ENCODE measurements at places on chromosomes 13 and 19. TPM values are rescaled to one million over a fixed set of nuclear protein-coding genes. Genes with fewer than 3 reads are reported as not detected.

DNA sequence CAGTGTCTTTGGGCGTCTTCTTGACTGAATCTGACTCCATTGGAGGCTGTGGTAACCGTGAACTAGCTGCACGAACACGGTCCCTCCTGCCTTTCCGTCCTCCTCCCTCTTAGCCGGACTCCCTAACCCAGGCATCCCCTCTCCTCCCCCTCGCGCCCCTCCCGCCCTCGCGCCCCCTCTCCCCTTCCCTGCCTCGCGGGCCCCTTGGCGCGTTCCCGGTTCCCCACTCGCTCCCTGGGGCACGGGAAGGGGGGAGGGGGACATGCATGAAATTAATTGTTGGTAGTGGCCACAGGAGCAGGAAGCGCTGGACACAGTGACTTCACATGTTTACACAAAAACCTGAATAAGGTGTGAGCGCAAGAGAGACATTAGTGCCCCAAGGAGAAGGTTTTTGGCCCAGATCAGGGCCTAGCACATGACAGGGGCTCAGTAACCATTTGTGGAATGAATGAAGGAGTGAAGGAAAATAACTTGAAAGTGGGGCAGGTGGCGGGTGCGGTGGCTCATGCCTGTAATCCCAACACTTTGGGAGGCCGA, 279 bp downstream of the DMRTC2 start:
- H3K27me3 ChIP-seq: no peaks in the 10 kb centered on the region
- no peak for DNase-seq
- no peak overlapping the region for H3K4me3 ChIP-seq
- no peaks in the 10 kb centered on the region for H3K36me3 ChIP-seq

DNA sequence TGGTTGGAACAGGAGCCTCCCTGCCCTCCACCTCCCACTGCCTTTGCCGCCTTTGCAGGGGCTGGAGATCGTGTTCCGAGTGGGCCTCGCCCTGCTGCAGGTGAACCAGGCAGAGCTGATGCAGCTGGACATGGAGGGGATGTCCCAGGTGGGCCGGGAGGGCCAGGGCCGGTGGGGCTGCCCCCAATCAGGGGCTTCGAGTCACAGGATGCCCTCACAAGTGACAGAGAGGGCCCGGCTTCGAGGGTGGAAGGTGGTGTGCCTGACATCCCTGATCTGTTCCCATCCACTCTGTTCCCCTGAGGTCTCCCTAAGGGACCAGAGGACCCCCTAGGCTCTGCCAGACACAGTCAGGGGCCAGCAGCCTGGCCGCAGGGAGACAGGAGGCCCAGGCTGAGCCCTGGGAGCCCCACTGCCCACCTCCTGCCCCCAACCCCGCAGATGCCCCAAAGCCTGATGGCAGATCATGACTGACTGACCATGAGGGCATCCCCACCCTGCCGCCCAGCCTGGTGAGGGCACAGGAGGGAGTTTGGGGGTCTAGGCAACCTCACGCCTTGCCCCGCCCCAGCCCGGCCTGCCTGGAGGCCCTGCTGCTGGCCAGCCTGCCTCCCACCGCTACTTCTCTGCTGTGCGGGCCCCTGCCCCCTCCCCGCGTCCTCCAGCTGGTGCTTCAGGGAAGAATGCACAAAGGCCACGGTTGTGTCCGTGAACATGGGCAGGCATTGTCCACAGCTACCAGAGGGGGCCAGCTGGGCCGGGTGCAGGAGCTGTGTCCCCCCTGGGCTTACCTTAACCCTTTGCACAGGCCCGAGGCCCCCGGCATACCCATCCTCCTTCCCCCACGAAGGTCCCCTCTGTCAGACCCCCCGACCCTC, 21.8 kb downstream of the EVI5L start:
- no peak overlapping the region for H3K4me3 ChIP-seq
- H3K36me3 ChIP-seq: no peaks in the 10 kb centered on the region
- DNase-seq: no peak
- H3K27me3 ChIP-seq: no peaks in the 10 kb centered on the region

GRCh38 chr19:3698974-3699740, 1.1 kb downstream of the PIP5K1C start:
- peaks cover 9% of the 10 kb centered on the region for H3K4me1 ChIP-seq
- DNase-seq: no peak
- H3K27me3 ChIP-seq: no peaks in the 10 kb centered on the region
- peak overlapping the region; percentile 60 for H3K4me3 ChIP-seq

SHFL gene
- total RNA-seq: 41.5 TPM

DNA sequence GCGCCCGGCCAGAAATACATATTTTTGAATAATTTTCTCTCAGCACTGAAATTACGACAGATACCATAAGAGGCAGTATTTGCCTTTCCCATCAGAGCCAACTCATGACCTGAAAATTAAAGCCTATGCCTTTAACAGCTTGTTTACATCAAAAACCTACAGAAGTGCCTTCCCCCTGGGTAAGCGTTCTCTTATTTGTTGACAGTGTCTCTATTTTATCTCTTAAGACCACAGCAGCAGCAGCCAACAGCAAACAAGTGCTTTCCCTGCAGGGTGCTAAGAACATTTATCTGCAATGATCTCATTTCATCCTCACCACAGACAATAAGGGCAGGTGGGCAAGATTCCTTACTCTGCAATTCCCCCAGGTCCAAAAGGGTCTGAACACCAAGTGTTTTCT, 6.0 kb downstream of the AKAP8L start:
- H3K4me3 ChIP-seq: no peak overlapping the region
- DNase-seq: no peak
- no peaks in the 10 kb centered on the region for H3K27me3 ChIP-seq
- no peak overlapping the region for H3K27ac ChIP-seq
- peaks cover 43% of the 10 kb centered on the region for H3K4me1 ChIP-seq

- H3K27me3 ChIP-seq: no peaks in the 10 kb centered on the region
- no peaks in the 10 kb centered on the region for H3K36me3 ChIP-seq
- DNase-seq: no peak
- H3K4me3 ChIP-seq: no peak overlapping the region
These were observed 2086.2 kb downstream of the PCDH9 start for GRCh38 chr13:65143920-65144319.

DNA sequence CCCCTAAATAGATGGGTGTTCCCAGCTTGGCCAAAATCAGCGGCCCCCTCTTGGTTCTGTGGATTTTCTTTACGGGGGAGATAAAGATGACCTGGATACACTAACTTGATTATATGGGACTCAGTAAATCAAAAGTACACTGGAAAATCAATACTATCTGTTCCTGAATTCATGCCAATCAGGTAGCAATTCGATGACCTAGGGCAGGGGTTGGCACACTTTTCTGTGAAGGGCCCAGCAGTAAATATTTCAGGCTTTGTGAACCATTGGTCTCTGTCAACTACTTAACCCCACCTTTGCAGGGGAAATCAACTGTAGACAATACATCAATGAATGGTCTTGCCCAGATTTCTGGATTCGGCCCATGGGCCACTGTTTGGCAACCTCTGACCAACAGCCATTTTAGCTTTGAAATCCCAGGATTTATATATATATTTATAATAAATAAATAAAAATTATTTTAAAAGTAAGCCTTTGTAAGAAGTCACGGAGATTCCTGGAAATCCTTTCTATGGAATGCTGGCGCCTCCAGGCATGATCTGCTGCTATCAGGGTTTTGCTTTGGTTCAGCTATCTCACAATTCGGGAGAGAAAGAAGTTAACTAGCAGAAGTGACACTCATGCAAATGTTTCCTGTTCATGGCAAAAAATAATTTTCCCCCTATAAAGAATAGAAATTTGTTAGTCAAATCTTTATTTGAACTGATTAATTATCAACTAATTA, 32.8 kb downstream of the SLC15A1 start:
- DNase-seq: no peak
- no peak overlapping the region for H3K4me3 ChIP-seq

FUT6 gene
- not detected for total RNA-seq

RAB3A gene
- 2.9 TPM for total RNA-seq

GRCh38 chr13:111407381-111408131, 87.1 kb downstream of the TEX29 start:
- no peaks in the 10 kb centered on the region for H3K4me1 ChIP-seq
- no peak overlapping the region for H3K27ac ChIP-seq
- DNase-seq: no peak
- no peaks in the 10 kb centered on the region for H3K36me3 ChIP-seq
- no peak overlapping the region for H3K4me3 ChIP-seq

GRCh38 chr13:47829690-47830089, 171.4 kb downstream of the SUCLA2 start:
- H3K4me1 ChIP-seq: no peaks in the 10 kb centered on the region
- H3K4me3 ChIP-seq: no peak overlapping the region
- no peaks in the 10 kb centered on the region for H3K27me3 ChIP-seq
- no peaks in the 10 kb centered on the region for H3K36me3 ChIP-seq

LDLR gene
- total RNA-seq: 27.7 TPM

- no peaks in the 10 kb centered on the region for H3K36me3 ChIP-seq
- H3K27ac ChIP-seq: no peak overlapping the region
- no peak overlapping the region for H3K4me3 ChIP-seq
- DNase-seq: no peak
- H3K27me3 ChIP-seq: no peaks in the 10 kb centered on the region
These were observed 144.6 kb upstream of the UBL3 start for GRCh38 chr13:29994911-29995595.

- no peaks in the 10 kb centered on the region for H3K27me3 ChIP-seq
- H3K4me3 ChIP-seq: no peak overlapping the region
- DNase-seq: no peak
- no peak overlapping the region for H3K27ac ChIP-seq
- H3K36me3 ChIP-seq: no peaks in the 10 kb centered on the region
These were observed 495 bp downstream of the DCLK1 start for GRCh38 chr13:36130552-36131221.

FPR1 gene
- not detected for total RNA-seq

ZNF845 gene
- 5.8 TPM for total RNA-seq

TMEM59L gene
- total RNA-seq: not detected

ZNF234 gene
- total RNA-seq: 9.5 TPM

CALR3 gene
- not detected for total RNA-seq

DNA sequence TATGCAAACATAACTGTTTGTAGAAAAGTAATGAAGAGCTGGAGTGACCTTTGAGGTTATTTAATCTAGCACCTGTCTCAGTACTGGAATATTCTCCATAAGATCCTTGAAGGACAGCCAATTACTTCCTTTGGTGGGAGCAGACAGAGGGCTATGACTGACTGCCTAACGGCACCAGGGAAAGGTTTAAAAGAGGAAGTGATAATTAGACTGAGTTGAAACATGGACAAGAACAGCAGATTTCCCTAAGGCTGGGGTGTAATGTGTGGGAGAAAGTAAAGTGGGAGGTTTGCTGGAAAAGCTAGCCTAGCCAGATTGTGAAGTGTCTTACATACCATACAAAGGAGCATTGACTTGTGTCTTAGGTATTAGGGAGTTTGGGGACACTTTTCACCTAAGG, 191.3 kb upstream of the PCDH9 start:
- no peaks in the 10 kb centered on the region for H3K27me3 ChIP-seq
- H3K27ac ChIP-seq: no peak overlapping the region
- H3K4me1 ChIP-seq: no peaks in the 10 kb centered on the region
- no peak for DNase-seq
- H3K36me3 ChIP-seq: no peaks in the 10 kb centered on the region
- H3K4me3 ChIP-seq: no peak overlapping the region

REEP6 gene
- total RNA-seq: 1.8 TPM

DNA sequence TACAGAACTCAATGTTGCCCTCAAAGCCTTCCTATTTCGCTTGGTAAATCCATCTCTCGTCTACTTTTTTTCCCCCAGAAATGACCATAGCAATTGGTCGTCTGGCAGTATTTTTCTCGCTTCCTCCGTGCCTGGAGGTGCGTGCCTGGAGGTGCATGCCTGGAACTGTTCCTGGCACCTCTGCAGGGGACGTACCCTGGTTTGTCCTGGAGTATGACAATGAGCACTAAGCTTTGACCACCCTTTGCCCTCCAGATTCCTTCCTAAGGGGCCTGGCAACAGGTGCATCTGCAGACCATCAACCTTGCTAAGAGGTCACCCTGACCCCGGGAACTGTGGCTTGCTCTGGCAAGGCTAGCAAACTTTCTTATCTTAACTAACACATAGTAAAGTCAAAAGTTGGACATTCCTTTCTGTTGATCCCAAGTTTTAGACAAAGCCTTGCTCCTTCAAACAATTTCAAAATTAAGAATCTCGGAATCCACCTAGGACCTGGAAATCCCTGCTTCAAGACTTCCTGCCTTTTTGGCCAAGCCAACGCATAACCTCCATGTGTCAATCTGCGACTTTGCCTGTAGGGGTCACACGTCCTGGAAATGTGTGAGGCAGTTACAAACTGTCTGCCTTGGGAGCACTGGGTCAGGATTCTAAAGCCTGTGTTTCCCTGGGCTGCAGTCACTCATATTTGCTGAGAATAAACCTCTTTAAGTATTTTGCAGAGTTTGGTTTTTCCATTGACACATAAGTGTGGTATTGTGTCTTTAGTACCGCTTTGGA, 28.8 kb upstream of the TUBGCP3 start:
- no peak overlapping the region for H3K4me3 ChIP-seq
- H3K27ac ChIP-seq: no peak overlapping the region
- no peaks in the 10 kb centered on the region for H3K36me3 ChIP-seq

- H3K36me3 ChIP-seq: no peaks in the 10 kb centered on the region
- H3K4me1 ChIP-seq: no peaks in the 10 kb centered on the region
- DNase-seq: no peak
- H3K27me3 ChIP-seq: no peaks in the 10 kb centered on the region
These were observed 90.5 kb upstream of the ANKRD10 start for GRCh38 chr13:111005364-111005763.

- no peaks in the 10 kb centered on the region for H3K27me3 ChIP-seq
- no peak for DNase-seq
- peaks cover 30% of the 10 kb centered on the region for H3K4me1 ChIP-seq
- no peak overlapping the region for H3K27ac ChIP-seq
- H3K4me3 ChIP-seq: no peak overlapping the region
- peaks cover 6% of the 10 kb centered on the region for H3K36me3 ChIP-seq
These were observed 2.3 kb upstream of the REX1BD start for GRCh38 chr19:18586306-18586705.

GRCh38 chr19:4217429-4218264, 11.7 kb upstream of the EBI3 start:
- DNase-seq: no peak
- no peaks in the 10 kb centered on the region for H3K36me3 ChIP-seq
- H3K27ac ChIP-seq: no peak overlapping the region
- H3K4me1 ChIP-seq: no peaks in the 10 kb centered on the region

DNA sequence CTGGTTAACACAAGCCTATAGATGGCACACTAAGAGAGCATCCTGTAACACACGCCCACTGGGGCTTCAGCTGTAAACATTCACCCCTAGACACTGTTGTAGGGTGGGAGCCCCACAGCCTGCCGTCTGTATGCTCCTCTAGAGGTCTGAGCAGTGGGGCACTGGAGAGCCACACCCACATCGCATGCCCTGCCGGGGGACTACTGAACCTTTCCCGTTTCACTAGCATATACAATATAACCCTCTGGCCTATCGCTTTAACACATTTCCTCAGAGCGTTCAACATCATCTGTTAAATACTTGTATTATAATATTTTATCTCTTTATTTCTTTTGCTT, 73.4 kb downstream of the PCDH9 start:
- no peaks in the 10 kb centered on the region for H3K4me1 ChIP-seq
- no peak for DNase-seq
- no peaks in the 10 kb centered on the region for H3K36me3 ChIP-seq

DNA sequence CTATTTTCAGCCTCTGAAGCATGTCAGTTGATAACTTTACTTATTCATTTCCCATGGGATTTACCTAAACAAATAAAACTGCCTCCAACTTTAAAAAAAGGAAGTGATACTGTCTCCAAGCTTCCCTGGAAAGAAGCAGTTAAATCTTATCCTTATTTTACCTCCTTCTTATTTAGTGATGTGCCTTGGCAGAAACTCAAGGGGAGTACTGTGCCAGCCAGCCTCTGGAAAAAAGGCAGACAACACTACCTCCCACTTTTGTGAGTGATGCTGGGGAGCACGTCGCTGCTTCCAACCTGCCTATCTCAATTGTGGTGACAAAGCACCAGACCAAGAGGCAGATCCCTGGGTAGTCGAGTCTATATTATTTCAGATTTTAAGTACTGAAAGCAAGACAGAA, 765.6 kb downstream of the DIAPH3 start:
- no peaks in the 10 kb centered on the region for H3K4me1 ChIP-seq
- H3K27ac ChIP-seq: no peak overlapping the region

Data from CD8-positive, alpha-beta memory T cell (primary cell).